ENCODE measurements at places on chromosomes 6 and 20.

GRCh38 chr20:52426856-52427255, 235.3 kb upstream of the ZFP64 start:
- H3K4me3 ChIP-seq: no peak overlapping the region
- no peak for DNase-seq
- no peaks in the 10 kb centered on the region for H3K36me3 ChIP-seq
- no peaks in the 10 kb centered on the region for H3K4me1 ChIP-seq
- no peak overlapping the region for H3K27ac ChIP-seq
- no peaks in the 10 kb centered on the region for H3K27me3 ChIP-seq

DNA sequence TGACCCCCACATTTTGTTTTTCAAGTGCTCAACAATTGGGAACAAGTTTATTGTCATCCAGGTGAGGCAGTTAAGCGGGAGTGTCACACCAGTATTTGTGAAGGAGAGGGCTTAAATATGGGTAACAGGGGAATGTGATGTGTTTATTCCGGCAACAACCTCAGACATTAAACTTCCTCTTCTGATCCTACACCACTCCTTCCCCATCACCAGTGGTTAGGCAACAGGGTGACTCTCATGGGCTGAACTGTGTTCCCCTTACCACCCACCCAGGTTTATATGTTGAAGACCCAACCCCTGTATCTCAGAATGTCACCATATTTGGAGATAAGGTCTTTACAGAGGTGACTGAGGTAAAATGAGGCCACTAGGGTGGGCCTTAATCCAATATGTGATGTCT, 52.1 kb upstream of the RNF182 start:
- no peaks in the 10 kb centered on the region for H3K27me3 ChIP-seq
- H3K4me3 ChIP-seq: no peak overlapping the region
- no peak overlapping the region for H3K27ac ChIP-seq
- DNase-seq: no peak

DNA sequence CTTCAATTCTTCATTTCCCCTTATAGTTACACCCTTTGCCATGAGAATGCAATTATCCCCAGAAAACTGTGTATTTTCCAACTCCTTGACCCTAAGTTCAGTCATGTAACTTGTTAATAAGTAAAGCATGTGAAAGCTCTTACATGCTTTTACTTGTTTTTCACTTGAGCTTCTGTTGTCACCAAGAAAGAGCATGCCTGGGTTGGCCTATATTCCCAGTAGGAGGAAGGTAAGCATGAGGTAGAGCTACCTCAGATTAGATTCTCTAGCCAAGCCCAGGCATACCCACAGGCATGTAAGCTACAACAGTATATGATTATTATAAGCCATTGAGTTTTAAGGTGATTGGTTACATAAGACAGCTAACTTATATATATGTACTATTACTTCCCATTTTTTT, 101.7 kb upstream of the SMLR1 start:
- H3K36me3 ChIP-seq: no peaks in the 10 kb centered on the region
- no peak for DNase-seq
- H3K27ac ChIP-seq: no peak overlapping the region
- no peak overlapping the region for H3K4me3 ChIP-seq
- no peaks in the 10 kb centered on the region for H3K27me3 ChIP-seq

DNA sequence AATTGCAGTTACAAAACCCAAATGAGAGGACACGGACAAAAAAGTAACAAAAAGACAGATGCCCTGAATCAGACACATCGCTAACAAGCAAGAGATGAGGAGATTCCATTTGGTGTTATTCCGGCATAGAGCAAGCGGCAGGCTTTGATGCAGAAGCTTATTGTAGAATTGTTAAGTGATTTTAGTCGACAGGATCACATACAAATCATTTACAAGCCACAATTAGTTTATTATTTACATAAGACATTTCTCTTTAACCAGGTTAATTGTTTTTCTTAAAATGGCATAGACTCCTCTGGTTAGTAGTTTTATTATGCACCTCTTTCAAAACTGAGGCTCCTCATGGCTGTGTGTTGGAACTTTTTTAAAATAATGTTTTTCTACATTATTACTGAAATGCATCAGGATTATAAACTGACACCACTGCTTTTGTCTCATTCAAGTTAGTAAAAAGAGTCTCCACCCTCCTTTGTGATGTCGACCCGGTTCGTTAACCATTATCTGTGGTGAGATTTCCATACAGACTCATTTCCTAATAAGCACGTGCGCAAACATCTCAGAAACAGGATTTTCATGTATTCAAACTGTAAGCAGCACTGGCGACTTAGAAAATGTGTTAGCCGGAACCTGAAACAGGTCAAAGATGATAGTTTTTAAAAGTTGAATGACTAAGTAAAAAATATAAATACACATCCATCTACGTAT, 119.8 kb downstream of the COL12A1 start:
- H3K36me3 ChIP-seq: no peaks in the 10 kb centered on the region
- DNase-seq: no peak
- H3K4me3 ChIP-seq: no peak overlapping the region

GRCh38 chr20:43295263-43295662, 105.6 kb upstream of the PTPRT start:
- no peak overlapping the region for H3K27ac ChIP-seq
- DNase-seq: no peak
- no peaks in the 10 kb centered on the region for H3K36me3 ChIP-seq
- no peaks in the 10 kb centered on the region for H3K4me1 ChIP-seq
- no peaks in the 10 kb centered on the region for H3K27me3 ChIP-seq

DNA sequence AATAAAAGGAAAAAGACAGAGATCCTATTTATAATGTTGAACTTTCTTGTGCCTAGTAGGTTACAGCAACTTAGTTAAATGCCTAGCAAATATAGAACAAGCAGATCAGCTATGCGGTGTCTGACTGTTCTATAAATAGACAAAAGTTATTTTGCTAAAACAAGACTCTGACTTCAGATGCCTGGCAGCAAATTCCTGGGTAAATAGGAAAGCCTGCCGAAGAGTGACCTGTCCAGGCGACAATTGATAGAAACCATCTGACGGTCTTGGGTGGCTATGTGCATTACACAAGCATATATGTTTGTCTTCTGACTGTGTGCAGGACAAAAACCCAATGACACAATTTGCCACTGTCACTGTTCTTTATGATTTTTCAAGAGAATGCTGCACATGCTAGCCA, 38.0 kb upstream of the PDE10A start:
- H3K27me3 ChIP-seq: no peaks in the 10 kb centered on the region
- H3K36me3 ChIP-seq: no peaks in the 10 kb centered on the region
- no peaks in the 10 kb centered on the region for H3K4me1 ChIP-seq
- no peak overlapping the region for H3K4me3 ChIP-seq
- no peak for DNase-seq

GRCh38 chr6:15881150-15881549, 218.3 kb upstream of the DTNBP1 start:
- no peaks in the 10 kb centered on the region for H3K36me3 ChIP-seq
- H3K27ac ChIP-seq: no peak overlapping the region
- H3K27me3 ChIP-seq: no peaks in the 10 kb centered on the region
- DNase-seq: no peak

GRCh38 chr6:85810558-85810957, 167.9 kb upstream of the SYNCRIP start:
- no peaks in the 10 kb centered on the region for H3K4me1 ChIP-seq
- H3K36me3 ChIP-seq: no peaks in the 10 kb centered on the region
- DNase-seq: no peak
- H3K27ac ChIP-seq: no peak overlapping the region

- no peaks in the 10 kb centered on the region for H3K27me3 ChIP-seq
- H3K4me1 ChIP-seq: no peaks in the 10 kb centered on the region
- DNase-seq: no peak
- H3K36me3 ChIP-seq: no peaks in the 10 kb centered on the region
These were observed 3.3 kb upstream of the ULBP3 start for GRCh38 chr6:150072201-150072600.

- H3K4me1 ChIP-seq: no peaks in the 10 kb centered on the region
- DNase-seq: no peak
- no peaks in the 10 kb centered on the region for H3K36me3 ChIP-seq
- no peak overlapping the region for H3K4me3 ChIP-seq
- H3K27ac ChIP-seq: no peak overlapping the region
These were observed 115.4 kb downstream of the FRK start for GRCh38 chr6:115945306-115945705.

All from liver (tissue), 10 donors.